ENCODE measurements at places on chromosomes 1 and 21.
A peak's percentile ranks its signal among the peaks of the same experiment; 100 is the strongest.

GRCh38 chr1:58363585-58363984 lies 182.9 kb downstream of the OMA1 start:
- no peak for DNase-seq

DNA sequence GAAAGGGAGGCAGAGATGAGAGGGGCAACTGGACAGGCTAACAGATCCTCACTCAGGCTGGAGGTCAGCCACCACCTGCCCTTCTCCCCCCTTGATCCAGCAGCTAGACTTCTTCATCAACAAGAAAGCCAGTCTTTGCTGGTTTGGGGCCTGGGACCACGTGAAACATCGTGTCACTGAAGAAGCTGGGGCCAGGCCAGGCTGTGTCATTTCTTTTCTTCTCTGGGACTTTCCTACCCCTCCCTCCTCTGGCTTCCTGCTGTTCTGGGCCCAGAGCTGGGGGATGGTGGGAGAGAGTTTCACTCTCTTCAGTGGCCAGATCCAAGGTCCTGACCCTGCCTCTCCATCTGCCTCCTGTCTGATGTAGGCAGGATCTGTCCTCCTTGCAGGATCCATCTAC lies 18.1 kb upstream of the SLC26A9 start:
- peak; percentile 41 for DNase-seq

DNA sequence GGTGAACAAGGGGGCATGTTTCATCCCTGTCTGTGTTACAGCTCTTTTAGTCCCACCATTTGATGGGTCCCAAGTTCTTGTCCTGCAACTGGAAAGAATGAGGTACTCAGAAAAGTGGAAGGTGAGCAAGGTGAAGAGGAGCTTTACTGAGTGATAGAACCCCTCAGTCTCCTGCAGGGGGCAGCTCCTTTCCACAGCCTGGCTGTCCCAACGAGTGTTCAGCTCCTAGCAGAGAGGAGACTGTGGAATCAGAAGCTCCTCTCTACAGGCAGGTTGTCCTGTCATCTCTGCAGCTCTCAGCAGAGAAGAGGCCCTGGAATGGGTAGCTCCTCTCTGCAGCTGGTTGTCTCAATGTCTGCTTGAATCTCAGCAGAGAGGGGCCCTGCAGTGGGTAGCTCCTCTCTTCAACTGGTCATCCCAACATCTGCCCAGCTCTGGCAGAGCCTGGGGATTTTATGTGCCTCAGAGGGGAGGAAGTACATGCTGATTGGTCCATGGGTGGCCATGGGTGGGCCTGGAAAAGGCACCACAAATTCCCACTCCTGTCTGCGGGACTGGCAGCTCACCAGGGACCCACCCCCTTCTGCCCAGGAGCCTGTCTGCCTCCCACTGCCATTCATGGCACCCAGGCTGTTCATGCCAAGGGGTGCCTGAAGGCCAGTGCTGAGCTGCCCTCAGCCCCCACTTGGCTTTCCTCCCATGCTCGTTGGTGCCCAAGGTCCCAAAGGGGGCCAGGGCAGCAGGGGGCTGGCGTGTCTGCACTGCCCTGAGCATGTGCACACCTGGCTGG lies 25.7 kb downstream of the LDLRAD1 start:
- no peak for DNase-seq

DNA sequence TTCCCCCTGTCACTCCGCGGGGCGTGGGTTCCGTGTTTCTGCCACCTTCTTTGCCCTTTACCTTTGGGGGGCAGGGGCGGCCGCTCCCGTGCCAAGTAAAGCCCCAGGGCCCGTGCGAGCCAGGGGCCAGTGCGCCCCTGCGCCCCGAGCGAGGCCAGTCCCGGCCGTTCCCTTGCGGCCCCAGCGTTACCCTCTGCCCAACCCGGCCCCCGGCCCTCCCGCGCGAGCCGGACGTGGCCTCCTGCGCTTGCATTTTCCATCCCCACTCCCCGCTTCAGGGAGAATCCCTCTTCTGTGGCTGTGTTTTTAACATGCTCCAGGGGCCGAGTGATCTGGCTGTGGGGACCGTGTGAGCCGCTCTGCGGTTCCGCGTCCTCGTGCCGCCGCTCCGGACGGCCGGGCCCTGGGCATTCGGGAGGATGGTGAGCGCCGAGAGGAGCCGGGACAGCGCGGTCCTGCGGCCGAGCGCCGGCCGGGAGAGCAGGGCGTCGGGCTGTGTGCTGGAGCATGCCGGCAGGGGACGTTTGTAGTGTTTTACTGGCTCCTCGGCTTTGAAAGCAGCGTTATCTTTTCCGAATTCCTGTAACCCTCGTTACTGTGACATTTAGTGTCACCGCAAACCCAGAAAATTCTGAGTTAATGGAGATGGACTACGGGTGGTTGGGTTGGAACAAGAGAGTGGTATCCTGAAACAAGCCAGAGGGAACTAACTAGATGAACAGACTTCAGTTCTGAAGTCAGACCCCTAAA lies 1.0 kb downstream of the GALNT2 start:
- peak; percentile 54 for DNase-seq

DNA sequence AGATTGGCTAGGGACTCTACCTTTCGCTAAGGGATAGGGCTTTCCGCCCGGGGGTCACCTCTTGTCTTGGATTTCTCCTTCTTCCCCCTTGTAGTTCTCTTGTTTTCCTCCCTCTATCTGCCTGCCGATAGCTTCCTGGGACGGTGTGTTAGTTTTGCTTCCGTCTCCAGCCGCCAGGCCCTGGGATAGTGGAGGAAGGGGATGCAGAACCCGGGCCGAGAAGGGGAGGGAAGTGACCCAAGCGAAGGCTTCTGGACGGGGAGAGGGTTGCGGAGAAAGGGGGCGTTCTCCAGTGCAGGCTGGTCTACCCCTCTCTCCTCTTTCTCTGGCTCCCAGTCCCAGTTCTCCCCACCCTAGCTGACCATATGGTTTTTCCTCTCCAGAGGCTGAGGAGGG lies 871 bp downstream of the TUFT1 start:
- peak; percentile 44 for DNase-seq

DNA sequence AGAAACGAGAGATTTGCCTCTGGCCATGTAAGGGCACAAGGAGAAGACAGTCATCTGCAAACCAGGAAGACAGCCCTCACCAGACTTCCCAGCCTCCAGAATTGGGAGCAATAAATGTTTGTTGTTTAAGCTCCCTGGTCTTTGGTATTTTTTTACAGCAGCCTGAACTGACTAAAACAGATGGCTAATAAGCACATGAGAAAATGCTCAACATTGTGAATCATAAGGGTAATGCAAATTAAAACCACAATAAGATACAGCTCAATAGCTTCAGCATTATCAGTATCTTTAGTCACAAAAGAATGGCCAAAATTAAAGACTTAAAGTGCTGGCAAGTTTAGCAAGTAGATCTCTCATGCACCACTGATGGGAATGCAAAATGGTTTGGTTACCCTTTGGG lies 11.7 kb downstream of the UBE2G2 start:
- DNase-seq, result no peak

DNA sequence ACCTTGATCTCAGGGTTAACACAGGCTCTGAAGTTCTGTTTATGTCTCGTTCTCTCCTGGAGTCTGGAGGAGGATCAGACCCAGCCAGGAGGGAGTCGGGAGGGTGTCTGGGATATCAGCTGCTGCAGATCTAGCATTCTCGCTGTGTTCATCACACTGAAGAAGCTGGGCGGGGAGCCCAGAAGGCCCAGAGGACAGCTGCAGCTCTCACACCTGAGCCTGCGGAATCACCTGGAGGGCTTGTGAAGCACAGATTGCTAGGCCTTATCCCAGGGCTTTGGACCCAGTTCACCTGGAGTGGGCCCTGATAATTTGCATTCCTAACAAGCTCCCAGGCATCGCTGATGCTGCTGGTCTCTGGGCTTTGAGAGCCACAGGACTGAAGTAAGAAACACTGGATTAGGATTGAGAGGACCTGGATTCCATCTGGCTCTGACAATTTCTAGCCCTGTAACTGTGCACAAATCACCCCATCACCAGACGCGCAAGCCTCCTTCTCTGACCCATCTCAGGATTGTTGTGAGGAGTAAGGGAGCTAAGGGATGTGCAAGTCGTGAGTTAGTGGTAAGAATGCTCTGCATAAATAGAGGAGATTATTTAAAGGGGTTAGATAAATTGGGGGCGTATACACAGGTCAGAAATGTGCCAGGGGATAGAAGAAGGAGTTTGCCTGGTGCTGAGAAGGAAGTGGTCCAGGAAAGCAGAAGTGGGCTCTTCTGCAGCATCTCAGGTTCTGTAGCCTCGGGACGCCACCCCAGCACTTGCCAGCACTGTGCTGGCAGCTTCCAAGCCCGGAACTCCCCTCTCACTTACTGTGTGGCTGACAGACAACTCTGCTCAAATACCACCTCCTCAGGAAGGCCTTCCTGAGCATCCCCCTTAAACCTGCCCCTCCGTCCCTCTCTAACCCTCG lies 19.1 kb downstream of the ABCA4 start:
- DNase-seq, result no peak

DNA sequence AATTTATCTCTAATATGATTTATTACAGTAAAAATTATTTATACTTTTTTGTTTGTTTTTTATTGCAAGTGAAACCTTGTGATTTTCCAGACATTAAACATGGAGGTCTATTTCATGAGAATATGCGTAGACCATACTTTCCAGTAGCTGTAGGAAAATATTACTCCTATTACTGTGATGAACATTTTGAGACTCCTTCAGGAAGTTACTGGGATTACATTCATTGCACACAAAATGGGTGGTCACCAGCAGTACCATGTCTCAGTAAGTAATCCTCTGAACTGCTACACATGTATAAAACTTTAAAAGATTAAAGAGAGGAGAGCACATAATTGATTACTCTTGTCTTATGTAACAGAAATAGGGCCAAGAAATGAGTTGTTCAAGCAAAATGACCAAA lies 4.5 kb downstream of the CFHR3 start:
- DNase-seq, result no peak

- no peak for DNase-seq
Observed at GRCh38 chr1:8415526-8416278, 97.8 kb downstream of the SLC45A1 start.

- DNase-seq, result no peak
Observed at GRCh38 chr1:199742547-199742946, 285.0 kb upstream of the NR5A2 start.

- no peak for DNase-seq
Observed at GRCh38 chr1:212221801-212222200, 63.4 kb upstream of the PPP2R5A start.

DNA sequence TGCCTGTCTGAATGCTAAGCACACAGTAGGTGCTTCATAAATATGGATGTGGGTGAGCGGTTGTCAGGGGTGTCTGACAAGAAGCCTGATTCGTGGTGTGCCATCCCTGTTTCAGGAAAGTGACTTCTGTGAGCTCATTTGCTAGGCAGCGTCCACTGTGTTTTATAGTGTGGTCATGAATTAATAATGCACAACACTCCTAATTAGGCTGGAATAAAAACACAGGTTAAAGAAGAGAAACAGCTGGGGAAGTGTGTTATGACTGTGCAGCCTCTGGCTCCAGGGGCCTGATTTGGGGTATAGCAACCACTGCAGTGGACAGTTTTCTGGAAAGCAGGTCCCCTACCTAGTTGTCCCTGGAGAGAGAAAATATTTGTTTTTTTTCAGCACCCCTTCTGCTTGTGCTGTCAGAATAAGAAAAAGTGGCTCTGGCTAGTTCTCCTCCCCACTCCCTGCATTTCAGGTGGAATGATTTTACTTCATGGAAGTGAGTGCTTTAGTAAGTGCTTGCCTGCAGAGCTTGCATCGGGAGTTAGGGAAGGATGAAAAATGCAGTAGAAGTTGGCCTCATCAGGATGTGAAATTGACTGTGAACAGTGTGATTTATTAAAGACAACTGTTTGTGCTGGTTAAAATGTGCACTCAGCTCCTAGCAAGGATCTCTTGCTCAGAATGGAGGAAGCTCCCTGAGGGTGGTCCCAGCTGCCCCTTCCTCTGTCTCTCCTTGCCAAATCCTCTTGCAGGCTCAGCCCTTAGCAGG lies 333.8 kb downstream of the HHAT start:
- no peak for DNase-seq

DNA sequence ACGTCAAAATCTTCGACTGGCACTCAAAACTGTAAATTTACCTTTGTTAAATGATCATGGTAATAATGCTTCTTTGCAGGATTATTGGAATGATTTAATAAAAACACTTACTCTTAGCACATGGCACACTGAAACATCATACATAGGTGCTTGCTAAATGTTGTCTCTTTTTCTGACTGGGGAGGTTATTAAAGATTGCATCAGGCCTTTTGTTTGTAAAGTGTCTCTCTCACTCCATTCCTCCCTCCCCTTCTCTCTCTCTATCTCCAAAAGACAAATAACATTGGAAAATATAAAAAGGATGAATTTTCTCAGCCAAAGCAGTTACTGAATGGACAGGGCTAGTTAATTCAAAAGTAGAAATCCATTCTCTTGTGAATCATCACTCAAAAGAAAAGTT lies 404.2 kb downstream of the DPYD start:
- DNase-seq, result no peak

DNA sequence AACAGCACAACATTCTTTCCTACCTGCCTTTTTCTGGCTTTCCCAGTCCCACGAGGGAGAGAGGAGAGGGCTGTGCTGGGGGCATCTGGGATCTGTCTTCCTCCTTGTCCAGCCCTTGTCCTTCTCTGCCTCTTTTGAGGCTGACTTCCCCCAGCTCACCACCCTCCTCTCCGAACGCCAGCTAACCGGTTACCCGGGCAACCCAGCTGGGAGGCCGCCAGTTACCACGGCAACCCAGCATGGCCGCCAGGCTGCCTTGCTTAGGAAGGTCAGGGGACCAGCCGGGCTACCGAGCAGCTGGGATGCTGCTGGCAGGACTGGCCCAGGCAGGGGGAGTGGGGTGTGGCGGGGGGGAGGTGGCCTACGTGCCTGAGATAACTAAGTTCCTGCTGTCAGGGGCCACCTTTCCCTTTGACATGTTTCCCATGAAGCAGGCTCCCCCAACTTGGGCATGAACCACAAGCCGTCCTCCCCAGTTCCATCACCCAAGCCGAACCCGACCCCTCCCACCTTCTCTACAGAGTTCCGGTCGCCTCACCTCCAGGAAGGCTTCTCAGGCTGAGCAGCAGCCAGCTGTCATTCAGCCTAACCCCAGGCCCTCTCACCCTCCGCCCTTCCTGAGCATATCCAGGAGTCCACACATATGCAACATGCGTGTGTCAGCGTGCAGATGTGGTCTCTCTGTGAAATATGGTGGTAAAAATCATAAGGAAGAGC lies 8.7 kb downstream of the PLEKHA6 start:
- peak; percentile 92 for DNase-seq

GRCh38 chr1:200245473-200245872 lies 164.4 kb downstream of the ZNF281 start:
- no peak for DNase-seq

- no peak for DNase-seq
Observed at GRCh38 chr1:76503736-76504135, 363.5 kb upstream of the ST6GALNAC5 start.

DNA sequence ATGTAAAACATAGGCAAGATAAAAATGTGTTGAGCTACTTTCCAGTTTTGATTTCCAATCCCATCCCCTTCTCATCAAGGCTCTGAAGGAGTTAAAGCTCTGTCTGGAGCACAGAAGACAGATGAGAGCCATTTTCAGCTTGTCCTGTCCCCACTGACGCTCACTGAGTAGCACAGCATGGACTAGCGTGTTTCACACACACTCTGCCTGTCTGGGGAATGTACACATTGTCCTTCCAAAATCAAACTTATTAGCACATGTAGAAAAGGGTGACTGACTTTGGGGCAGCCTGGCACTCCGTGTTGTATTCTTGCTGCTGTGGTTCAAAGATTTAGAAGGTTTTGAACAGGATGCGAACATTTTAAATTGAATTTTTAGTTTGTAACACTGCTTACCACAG lies 139.2 kb downstream of the NEK7 start:
- no peak for DNase-seq

- no peak for DNase-seq
Observed at GRCh38 chr1:204145033-204145504, 6.8 kb downstream of the ETNK2 start.

Measured in femur (tissue), 1 donor.